ENCODE measurements at places on chromosomes 1 and 21.
A peak's percentile ranks its signal among the peaks of the same experiment; 100 is the strongest.

DNA sequence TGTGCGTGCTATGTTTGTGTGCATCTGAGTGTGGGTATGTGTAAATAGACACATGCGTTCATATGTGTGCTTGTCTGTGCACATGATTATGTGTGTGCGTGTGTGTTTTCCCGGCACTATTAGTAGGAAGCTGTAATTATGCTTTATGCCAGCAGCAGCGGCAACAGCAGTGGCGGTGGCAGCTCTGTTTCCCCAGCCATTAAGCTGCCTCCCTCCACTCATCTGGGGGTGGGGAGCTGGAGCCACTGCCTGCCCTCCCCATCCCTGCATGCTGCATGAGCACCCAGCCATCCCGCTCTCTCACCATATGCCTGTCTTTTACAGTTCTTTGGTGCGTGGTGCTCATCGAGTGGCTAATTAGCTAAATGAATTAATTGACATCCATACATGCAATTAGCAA lies 30.5 kb upstream of the ACOT11 start:
- DNase-seq: no peak

DNA sequence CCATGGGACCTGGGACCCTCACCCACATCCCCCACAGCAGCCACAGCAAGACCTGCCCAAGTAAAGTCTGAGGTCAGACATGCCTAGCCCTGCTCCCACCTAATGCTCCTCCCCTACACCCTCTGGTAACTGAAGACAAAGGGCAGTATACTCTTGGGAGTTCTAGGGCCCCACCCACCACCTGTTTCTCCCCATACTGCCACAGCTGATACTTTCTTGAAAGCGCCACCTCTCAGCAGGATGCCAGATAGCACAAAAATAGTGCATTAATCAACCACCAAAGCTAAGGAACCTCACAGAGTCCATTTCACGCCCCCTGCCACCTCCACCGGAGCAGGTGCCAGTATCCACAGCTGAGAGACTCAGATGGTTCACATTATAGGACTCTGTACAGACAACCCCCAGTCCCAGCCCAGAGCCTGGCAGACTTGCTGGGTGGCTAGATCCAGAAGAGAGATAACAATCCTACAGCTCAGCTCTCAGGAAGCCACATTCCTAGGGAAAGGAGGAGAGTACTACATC lies 238.1 kb downstream of the LRRC40 start:
- peak; percentile 45 for DNase-seq

- DNase-seq: no peak
Observed at GRCh38 chr1:24104854-24105253, 7.1 kb downstream of the MYOM3 start.

DNA sequence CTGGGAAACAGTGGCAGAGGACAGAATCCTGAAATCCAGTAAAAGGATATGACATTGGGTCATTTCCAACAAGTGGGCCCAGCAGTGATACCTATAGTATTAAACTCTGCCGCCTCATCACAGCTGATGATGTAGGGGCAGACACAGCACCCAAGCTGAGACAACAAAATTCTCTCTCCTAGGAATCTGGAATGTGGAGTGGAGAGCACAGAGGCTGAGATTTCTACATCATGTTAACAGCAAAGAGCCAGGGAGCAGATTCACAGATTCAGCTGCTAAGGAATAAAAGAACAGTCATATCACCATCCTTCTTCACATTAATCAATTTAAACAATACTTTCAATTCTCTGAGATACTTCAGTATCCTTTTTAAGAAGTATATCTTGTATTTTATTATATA lies 61.9 kb downstream of the CRP start:
- no peak for DNase-seq

GRCh38 chr1:67314696-67315095 lies 7.0 kb downstream of the IL12RB2 start:
- no peak for DNase-seq

DNA sequence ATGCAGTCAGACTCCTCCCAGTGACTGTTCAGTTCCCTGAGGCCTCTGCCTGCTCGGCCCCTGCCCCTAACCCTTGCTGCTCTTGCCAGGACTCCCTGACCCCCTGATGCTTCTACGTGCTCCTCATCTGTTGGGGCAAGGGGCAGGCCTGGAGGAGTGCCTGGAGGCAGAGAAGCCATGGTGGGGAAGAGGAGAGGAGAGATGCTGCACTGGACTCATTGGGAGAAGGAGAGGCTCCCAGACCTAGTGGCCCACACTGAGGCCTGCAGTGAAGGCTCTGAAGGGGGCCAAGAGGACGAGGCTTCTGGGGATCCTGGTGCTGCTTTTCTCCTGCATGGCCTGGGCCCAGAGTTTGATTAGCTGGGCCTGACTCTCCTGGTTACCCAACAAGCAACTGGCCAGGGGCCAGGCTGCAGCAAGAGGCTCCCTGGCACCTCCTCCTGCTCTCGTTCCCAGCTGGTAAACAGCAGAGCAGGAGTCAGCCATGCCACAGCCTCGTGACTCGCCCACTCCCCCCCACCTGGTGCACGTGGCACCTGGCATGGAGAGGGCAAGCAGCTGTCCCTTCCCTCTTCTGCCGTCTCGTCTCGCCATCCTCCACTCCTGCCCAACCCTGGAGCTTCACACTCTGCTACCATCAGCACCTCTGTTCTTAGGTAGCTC lies 847 bp upstream of the RORC start:
- no peak for DNase-seq

- no peak for DNase-seq
Observed at GRCh38 chr21:44905728-44906090, 15.0 kb downstream of the ITGB2 start.

DNA sequence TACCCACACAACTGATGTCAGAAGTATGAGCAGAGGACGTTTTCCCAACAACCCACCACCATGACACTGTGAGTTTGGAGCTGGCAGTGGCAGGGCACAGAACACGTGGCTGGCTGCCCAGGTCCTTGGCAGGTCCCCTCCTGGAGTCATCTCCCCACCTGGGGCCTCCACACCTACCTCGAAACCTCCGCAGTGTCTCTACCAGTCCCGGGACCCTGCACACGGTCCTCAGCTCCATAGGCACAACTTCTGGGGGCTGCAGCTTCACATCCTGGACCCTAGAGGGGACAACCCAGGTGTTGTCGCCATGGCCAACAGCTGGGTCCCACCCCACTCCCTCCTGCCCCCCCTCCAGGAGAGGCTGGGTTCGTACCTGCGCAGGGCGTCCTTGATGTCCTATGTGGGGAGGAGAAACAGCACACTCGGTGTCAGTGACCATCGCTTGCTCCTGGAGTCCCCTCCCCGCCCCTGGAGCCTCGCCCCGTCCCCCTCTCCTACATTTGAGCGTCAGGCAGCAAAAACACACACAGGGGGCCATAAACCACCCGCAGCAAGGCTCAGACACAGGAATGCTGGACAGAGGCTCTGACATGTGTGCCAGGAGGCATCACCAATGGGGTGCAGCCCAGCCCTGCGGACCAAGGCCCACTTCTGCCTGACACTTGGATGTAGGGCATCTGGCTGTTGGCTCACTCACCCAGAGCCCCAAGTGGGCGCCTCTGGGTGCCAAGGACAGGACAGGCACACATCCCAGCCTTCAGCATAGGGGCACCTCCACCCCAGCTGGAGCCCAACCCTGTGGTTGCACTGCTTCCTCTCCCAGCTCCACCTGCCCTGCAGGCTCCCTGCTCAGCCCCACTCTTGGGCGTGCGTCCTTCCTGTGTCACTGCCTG lies 9.6 kb downstream of the TRIM11 start:
- DNase-seq: no peak

- DNase-seq: no peak
Observed at GRCh38 chr21:43767498-43767983, 8.6 kb downstream of the CSTB start.

GRCh38 chr1:156670359-156670758 lies 6.8 kb downstream of the NES start:
- no peak for DNase-seq

DNA sequence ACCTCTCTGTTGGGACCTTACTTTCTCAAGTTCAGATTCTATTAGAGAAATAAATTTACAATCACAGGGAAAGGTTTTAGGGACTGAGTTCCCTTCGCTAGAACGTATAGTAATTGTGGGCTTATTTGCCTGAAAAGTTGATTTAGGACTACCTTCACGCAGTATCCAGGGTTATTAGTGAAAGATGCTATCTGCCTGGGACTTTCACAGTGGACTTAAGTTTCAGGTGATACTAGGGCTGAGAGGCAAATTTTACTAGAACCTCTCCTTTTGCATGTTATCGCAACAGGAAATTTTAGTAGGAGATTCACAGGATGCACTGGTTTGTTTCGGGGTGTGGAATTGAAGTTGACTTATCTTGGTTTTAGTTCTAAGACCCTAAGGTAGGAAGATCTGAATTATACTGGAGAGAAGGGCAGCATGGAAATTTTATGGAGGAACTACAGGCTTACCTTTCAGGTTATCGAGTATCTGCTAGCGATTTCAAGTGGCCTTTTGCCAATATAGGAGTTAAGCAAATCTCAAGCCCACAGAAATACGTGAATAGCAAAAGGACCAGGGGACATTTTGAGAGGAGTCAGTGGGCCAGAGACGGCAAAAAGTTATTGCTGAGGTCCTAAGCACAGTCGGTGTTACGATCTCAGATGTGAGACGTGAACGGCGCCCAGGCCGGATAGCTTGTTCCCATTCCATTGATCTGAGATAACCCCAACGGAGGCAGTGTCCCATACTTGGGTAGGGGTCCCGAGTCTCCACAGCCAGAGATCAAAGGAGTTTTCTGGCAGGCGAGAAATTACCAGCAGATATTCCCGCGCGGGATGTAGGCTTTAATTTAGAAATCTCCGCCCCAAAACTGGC lies 723 bp upstream of the GNAI3 start:
- DNase-seq: peak; percentile 71

GRCh38 chr1:3674100-3675094 lies 22.1 kb downstream of the TP73 start:
- DNase-seq: no peak

GRCh38 chr1:30523055-30524020 lies 200.0 kb downstream of the MATN1 start:
- no peak for DNase-seq

GRCh38 chr1:228457017-228457395 lies 30.2 kb upstream of the RNF187 start:
- DNase-seq: no peak

- no peak for DNase-seq
Observed at GRCh38 chr21:27817074-27817473, 850.2 kb upstream of the ADAMTS5 start.

DNA sequence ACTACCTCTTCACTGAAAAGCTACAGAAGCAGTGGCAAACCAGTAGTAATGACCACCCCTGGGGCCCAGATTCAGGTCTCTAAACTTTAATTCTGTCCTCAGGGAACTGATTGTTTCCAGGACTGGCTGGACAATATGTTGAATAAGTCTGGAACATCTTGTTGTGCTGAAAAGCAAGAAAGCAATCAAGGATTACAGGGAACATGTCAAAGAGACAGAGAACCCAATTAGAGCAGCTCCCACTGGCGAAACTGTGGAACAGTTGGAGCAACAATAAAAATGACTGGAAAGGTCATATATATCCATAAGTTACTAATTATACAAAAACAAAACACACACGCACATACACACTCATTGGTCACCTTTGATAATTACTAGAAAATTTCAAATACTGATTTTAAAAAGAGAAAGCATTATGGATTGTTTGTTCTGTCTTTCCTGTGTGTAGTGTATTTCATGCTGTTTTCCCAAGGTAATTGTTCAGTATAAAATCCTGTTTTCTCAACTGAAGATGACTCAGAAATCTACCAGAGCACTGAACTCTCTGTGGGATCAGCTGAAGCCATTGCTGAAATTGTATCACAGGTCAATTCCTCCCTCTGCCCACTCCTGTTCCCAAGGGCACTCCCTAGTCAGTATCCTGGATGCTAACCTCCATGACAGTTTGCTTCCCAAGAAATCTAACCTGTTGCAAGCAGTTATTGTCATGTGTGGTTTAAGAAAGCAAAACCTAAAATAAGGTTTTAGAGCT lies 83.6 kb upstream of the RGS1 start:
- no peak for DNase-seq

DNA sequence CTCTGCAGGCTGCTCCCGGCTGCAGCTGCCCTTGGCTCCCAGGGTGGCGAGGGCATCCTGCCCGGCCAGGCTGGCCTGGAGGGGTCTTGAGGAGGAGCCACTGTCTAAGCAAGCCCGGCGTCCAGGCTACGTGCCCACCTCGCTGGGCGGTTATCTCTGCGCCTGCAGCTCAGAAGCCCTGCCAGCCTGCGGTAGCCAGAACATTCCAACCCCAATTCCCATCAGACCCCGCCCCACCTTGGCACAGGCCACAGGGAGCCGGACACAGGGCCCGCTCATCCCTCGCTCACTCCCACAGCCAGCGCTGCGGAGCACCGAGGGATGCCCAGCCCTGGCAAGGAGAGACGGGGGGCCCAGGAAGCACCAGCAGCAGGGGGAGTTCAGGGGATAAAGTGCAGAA lies 53.9 kb downstream of the MEGF6 start:
- no peak for DNase-seq

- peak; percentile 86 for DNase-seq
Observed at GRCh38 chr1:155085504-155086127, 7.0 kb downstream of the EFNA3 start.

- no peak for DNase-seq
Observed at GRCh38 chr1:232034556-232034955, 408.0 kb downstream of the DISC1 start.

DNA sequence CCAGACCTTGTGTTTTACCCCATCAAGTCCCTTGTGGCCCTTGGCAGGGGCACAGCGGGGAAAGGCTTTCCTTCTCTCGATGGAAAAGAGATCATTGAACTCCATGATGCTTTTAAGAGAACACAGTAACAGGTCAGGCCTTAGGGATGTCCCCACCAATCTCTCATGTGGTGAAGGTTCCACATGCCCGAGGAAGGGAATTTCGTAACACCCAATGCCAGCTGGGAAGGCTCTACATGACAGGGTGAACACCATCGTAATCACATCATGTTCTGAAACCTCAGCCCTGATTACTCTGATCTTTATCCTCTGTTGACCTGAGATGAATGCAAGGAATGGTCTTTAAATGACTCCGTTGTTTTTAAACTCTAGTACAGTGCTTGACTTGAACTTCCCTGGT lies 105.5 kb upstream of the SPAG17 start:
- DNase-seq: no peak

DNA sequence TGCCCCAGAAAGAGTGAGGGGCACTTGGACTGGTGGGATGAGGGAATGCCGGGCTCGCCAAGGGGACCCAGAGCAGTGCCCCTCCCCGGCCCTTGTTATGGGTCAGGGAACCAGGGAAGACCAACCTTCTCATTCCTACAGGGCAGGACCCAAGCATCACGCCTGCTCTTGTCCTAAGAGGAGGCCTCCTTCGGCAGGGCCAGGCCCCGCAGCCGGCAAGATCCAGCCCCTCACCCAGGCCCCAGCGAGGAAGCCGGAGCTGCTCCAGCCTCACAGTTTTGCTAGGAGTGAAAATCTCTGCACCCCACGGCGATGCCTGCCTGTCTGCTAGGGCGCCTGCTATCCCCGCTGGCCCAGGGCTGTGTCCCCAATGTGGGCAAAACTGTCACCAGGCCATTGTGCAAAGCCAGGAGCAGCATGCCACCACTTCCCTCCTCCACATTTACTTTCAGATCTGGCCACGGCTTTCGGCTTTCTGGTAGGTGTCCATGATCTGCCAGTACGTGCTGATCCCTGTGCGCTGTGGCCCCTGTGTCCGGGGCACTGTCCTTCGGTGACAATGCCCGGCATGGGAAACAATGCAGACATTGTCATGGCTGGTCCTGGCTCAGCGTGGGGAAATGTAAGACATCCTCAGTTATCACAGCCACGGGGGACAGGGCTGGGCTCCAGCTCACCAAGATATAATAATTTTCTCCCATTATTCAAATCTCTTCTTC lies 9.6 kb downstream of the ACTRT2 start:
- no peak for DNase-seq

GRCh38 chr1:114314098-114314497 lies 160.4 kb upstream of the SYT6 start:
- DNase-seq: no peak
